OCI-LY7 (cell line): ENCODE measurements at places on chromosomes 3 and 15.
A peak's percentile ranks its signal among the peaks of the same experiment; 100 is the strongest.

DNA sequence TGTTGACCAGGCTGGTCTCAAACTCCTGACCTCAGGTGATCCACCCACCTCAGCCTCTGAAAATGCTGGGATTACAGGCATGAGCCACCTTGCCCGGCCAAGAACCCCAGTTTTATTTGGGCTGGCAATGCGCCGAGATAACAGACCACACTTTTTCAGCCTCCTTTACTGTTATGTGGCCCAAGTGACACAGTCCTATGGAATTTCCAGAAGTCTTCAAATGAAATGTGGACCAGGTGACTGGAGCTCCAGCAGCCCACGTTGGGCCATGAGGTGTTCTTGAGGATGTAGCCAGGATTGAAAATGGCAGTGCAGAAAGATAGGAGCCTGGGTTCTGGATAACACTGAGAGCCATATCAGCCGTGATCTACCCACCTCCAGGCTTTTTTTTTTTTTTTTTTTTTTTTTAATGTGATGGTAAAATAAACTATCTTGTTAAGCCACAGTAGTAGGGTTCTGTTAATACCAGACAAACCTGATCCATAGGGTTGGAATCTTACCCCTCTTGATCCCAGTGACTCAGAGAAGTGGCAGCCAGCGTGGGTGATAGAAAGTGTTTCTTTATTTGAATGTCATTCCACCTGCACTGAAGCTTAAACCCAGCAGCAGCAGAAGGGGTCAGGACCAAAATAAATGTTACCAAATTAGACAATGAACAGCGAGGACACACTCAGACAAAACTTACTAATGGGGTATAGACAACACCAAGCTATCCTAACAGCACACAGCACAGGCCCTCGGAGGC, 55.6 kb downstream of the LHFPL4 start:
- no peak for DNase-seq

- peak; percentile 57 for DNase-seq
These were observed 41.2 kb downstream of the MYO5C start for GRCh38 chr15:52254391-52254790.

DNA sequence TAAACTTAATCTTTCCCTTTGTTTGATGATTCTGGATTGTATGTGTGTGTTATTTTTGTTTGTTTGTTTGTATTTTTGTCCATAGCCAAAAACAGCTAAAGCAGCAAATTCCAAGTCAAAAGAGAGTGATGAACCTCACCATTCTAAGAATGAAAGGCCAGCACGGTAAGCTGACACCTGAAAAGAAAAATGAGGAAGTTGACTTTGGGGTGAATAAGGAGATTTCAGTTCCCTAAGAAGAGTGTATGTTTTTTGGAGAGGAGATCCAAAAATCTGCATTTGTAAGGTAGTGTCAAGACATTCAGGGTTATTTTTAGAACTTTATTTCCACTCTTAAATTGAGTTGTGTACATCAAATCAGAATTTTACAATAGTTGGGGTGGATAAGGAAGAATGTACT, 52.3 kb upstream of the UTS2B start:
- peak; percentile 55 for DNase-seq

- DNase-seq, result no peak
These were observed 108.5 kb downstream of the FILIP1L start for GRCh38 chr3:100005665-100006393.

- no peak for DNase-seq
These were observed 16.9 kb upstream of the MORF4L1 start for GRCh38 chr15:78855746-78856145.

GRCh38 chr3:172104471-172105072, 65.2 kb downstream of the FNDC3B start:
- no peak for DNase-seq

DNA sequence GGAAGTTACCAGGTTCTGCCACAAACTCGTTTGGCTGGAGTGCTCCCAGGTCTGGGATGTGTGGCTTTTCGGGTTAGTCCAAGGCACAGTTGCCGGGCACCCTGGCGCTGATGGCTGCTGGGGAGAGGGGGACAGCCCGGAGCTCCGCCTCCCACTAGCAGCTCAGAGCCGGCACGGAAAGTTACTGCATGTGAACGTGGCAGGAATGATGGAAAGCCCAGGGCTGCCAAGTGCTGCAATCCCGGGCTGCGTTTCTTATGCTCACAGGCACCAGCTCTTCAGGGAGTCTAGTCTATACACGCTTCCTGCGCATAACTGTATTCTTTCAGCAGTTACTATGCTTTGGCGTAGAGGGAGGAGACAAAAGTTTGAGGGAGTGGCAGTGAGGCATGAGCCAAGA, 141.8 kb upstream of the ICE2 start:
- no peak for DNase-seq
